Right lobe of liver (tissue), 6 donors: ENCODE measurements at places on chromosomes 5 and 9. TPM values are rescaled to one million over a fixed set of nuclear protein-coding genes. Genes with fewer than 3 reads are reported as not detected.

DNA sequence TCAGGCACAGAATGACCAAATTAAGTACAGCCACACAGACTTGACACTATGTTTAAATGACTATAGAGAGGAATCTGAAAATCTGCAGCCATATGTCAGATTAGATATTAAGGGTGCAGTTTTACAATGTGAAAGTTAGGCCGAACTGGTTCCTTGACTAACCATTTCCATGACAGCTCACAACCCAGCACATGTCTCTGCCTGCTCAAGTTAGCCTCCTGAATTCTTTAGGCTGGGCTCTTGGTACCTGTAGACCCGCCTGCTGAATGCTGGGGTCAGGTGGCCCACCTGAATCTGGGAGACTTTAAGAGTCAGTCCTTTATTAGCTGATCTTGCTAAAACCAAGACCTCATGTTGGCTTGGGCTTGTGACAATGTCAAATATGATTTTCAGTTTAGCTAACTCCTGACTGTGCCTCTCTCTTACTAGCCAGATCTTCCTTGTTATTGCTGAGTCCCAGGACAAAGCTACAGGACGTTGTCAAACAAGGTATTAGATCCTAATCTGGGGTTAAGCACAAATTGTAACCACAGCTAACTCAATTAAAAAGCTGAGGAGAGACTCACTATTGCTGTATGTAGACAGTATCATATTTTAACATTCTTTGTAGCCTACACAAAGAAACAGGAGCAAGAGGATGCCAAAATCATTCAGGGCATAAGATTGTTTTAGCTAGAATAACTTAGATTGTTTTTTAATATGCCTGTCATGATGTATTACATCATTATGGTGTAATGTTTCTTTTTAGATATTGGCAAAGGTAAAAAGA is 490.9 kb downstream of the SEMA5A start:
- no peak for DNase-seq

DNA sequence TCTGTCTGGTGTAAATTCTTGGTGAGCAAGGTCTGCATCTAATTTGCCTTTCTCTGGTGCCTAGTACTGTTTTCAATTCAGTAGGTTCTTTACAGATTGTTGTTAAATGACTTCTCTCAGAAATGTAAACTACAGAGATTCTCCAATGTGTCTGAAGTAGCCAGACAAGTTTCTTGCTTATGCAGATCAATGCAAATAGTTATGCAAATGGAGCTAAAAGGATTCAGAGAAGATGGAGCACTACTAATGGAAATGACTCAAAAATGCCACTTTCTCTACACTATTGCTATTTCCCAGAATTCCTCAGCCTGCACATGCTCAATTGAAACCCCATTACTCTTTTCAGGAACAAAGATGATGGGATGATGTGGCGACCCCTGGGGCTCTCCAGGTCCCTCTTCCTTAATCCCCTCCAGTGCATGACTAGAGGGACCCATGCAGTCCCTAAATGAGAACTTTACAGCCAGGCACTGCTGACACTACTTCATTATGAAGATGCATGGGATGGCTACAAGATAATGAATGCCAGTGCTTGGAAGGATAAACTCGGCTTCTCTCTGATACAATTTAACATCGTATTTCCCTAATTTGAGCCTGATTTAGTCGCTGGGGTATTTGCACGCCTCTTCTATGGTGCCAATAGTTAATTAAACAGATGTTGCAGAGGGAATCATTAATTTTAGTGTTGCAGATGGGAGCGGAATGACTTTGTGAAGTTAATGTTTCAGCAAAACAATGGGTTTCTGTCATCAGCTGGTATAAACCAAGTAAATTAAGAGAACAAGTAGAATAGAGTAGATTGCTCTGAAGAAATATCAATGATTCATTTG is 753.2 kb downstream of the TLR4 start:
- DNase-seq = no peak

BTNL3 gene
- not detected for total RNA-seq

- no peak for DNase-seq
These were observed 10.6 kb upstream of the MOCS2 start for GRCh38 chr5:53120165-53120564.

DNA sequence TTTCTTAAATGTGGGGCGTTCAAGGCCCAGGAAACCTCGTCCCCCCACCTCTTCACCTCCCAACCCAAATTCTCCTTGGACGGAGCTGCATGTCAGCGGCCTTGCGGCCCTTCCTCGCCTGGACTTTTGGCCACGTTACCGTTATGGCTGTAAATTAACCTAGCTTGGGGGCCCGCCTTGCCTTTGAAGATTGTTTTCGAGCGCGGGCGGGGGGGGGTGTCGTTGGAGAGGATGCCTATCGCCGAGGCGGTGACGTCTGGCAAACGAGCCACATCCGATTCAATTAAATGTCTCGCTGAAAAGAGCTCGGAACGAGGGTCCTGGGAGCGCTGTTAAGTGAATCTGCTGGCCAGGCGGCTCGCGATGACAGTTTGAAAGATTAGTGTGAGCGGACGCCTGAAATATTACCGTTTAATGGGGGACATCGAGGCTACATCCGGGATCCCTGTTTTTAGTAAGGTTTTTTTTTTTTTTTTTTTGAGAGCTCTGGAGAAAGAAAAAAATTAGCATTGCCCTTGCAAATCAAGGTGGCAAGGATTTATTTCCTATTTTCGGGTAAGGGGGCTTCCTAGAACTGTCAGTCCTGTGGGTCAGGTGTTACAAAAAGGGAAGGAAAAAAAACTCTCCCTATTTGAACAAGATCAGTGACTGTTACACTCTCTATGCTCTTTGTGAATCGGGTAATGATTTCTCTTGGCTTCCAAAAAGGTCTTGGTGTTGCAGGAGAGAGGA is 2.3 kb upstream of the NKX2-5 start:
- no peak for DNase-seq

CCDC69 gene
- 11.8 TPM for total RNA-seq

FTMT gene
- total RNA-seq = not detected

ALDH1A1 gene
- 603 TPM for total RNA-seq

IER5L gene
- 2.7 TPM for total RNA-seq

DNA sequence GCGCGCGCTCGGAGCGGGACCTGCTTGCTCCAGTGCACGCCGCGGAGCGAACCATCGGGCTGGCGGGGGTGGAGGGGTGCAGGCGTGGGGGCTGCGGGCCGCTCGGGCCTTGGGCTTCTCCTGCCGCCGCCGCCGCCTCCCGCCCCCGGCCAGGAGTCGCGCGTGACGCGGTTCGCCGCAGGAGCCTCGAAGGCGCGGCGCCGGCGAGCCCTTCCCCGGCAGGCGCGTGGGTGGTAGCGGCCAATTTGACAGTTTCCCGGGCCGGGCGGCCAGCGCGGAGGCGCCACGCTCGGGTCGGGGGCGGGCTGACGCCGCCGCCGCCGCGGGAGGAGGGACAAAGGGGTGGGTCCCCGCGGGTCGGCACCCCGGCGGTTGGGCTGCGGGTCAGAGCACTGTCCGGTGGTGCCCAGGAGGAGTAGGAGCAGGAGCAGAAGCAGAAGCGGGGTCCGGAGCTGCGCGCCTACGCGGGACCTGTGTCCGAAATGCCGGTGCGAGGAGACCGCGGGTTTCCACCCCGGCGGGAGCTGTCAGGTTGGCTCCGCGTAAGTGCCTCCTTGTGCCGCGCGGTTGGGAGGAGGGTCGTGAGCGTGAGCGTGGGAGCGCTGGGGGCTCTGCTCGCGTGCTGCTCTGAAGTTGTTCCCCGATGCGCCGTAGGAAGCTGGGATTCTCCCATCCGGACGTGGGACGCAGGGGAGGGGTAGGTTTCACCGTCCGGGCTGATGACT is at the start of gene TJP2:
TSS of gene TJP2 (plus strand) at position 387 of the 725 bp plus-strand sequence. CDS start at position 483, 96 bp downstream.
- peak; percentile 93 for DNase-seq

- DNase-seq = no peak
These were observed 141.1 kb downstream of the AUH start for GRCh38 chr9:91220491-91221135.

- DNase-seq = no peak
These were observed 277.0 kb downstream of the SMARCA2 start for GRCh38 chr9:2291980-2292704.

DNA sequence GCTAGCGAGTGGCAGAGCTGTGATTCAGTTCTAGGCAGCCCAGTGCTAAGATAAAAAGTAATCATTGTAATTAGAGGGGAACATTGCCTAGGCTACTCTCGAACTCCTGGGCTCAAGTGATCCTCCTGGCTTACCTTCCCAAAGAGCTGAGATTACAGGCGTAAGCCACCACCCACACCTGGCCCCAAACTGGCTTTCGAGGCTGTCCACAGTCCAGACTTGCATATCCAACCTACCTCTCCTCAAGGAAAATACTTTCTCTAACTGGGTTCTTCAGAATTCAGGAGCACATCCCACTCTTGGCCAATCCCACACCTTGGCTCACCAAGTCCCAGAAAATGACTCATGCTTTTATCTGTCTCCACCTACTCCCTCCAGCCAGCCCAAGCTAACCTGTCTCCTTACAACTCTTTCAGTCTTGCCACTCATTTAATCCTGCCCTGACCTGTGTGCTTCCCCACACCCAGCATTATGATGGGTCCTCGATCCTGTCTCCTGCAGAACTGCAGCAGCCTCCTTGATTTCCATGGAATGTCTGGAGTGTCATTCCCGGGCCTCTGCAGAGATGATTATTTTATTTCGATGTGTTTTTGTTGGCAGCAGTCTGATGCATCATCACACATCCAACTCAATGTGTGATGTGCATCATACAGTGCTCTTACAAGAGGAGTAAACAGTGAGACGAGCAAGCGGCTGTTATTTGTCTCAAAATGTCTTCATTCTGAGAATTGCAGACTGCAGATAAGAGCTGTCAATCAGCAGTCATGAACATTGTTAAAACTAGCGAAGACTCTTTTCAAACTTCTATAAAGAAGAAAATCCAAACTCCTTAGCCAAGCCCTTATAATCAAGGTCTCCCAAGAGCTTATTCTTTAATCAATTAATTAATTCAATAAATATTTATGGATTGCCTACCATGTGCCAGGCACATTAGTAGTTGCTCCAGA is 167.3 kb downstream of the SEC61B start:
- no peak for DNase-seq

DNA sequence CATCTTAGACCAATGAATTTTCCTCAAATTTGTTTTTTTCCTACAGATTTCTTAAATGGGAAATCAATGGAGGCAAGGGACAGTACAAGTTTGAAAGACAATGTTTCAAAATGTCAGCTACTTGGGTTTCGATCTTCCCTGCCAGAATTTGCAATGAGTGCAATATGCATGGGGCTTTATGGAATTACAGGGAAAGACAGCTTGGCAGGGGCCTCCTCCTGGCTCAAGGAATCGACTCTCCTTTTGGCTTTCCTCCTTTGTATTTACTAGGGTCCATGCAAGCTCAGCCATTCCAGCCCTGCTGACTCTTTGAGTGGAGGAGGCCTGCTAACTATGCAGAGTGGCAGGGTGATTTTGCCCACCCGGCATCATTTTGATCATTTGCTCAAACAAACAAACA is 63.2 kb downstream of the MED27 start:
- no peak for DNase-seq

CDH6 gene
- 0.56 TPM for total RNA-seq

DNA sequence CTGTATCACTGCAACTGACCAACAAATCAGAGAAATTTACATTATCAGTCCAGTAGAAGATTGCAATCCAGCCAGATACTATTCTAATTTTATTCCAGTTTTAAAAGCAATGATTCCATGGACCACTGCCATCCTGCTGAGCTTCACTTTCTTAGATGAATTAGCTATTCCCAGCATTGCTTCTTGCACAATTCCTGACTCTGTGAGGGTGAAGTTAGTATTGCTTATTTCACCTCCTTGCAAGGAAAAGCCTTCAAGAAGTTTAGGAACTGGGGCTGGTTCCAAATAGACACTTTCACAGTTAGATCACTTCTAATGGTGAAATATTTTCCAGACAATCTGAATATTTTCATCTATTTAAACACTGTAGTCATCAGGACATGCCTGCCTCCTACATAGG is 338.6 kb upstream of the TNC start:
- no peak for DNase-seq

GRCh38 chr5:132017738-132018625 is 6.5 kb upstream of the ACSL6 start:
- DNase-seq = no peak

TTC23L gene
- total RNA-seq = not detected

MPDZ gene
- 56.0 TPM for total RNA-seq

- DNase-seq = no peak
These were observed 102.2 kb upstream of the DAB2 start for GRCh38 chr5:39526914-39527477.

DNA sequence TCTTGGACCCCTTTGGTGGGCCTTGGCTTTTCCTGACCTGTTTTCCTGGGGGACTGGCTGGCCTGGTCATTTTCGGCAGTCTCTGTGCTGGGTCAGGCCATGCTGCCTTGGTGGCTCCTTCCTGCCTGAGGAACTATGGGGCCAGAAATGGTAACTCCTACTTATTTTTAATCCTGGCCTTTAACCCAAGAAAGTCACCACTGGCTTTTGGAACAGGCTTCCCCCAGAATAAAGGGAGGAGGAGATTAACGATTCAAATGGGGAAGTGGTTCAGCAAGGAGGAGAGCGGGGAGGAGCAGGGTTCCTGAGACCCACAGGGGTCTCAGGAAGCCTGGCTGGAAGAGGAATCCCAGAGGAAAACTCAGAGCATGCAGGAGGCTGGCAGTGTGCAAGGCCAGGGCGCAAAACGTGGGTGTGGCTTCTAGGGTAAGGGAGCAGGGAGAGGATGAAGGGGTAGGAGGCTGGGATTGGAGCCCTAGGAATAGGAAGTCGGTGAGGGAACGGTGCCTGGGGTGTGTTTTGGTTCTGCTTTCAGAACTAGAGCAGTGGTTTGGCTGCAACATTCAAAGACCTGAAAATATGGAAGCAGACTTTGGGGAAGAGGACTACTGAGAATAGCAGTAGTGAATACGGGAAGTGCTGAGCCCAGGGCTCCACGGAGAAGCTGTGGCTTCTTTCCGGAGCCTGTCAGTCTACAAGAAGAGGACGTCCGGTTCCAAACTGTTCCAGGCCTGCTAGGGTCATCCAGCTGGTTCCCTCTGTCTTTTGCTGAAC is 271.1 kb upstream of the KLF4 start:
- no peak for DNase-seq
